ENCODE measurements at places on chromosomes 3 and 15. TPM values are rescaled to one million over a fixed set of nuclear protein-coding genes. Genes with fewer than 3 reads are reported as not detected.

DNA sequence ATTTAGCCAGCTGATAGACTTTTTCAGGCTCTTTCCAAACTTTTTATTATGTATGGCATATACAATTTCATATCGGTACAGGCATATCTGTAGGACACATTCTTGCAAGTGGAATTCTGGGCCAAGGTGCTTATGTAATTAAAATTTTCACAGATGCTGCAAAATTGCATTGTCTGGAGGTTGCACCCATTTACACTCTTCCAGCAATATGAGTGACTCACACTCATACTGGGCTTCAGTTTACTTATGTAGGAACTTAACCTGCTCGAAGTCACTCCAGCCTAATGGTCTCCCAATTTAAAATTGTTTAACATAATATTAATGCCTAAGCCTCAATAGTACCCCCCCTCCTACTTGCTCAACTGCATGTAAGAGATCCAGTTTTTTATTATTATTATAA is 11.2 kb upstream of the SEC62 start:
- DNase-seq: no peak

DNA sequence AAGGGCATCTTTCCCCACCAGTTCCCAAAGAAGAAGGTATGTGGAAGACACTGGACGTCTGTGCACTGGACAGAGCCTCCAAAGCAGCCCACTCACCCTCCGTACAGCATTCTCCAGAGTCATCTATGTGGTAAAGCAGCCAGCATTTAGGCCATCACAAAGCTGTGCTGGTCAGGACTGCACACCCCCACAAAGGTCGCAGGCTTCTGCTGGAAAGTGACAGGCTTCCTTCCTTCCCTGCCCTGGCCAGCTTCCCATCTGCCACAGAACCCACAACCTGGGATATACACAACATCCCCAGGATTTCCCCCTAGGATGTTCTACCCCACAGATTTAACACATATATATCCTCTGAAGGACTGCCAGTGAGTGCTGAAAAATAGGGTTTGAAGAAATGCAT is 64.6 kb upstream of the GALNT15 start:
- no peak for DNase-seq

- no peak for DNase-seq
These were observed 11.6 kb upstream of the AEN start for GRCh38 chr15:88609344-88610090.

DNA sequence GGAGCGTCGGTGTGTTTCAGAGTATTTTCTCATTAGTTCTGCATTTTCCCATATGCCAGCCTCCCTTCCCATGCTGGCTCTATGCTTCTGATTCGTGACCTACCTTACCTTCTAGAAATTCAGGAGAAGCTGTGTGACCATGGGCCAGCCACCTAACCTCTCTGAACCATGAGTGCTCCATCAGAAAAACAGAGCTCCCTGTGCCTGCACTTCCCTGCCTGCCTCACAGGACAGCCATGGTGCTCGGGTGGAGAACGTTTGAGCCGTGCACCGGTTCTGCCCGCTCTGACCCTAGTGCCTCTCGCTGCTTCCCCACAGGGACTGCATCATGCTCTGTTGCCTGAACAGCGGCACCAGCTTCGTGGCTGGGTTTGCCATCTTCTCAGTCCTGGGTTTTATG is 74.5 kb upstream of the SLC6A1 start:
- no peak for DNase-seq

- peak; percentile 29 for DNase-seq
These were observed 33.2 kb downstream of the BMF start for GRCh38 chr15:40075298-40076044.

GRCh38 chr3:151016478-151016795 is 43.9 kb upstream of the CLRN1 start:
- DNase-seq: no peak

- DNase-seq: no peak
These were observed 12.7 kb downstream of the CCNL1 start for GRCh38 chr3:157147099-157147803.

- DNase-seq: no peak
These were observed 122.4 kb upstream of the IL12A start for GRCh38 chr3:159866201-159866746.

- no peak for DNase-seq
These were observed 733.7 kb upstream of the CFAP20DC start for GRCh38 chr3:59783468-59783988.

DNA sequence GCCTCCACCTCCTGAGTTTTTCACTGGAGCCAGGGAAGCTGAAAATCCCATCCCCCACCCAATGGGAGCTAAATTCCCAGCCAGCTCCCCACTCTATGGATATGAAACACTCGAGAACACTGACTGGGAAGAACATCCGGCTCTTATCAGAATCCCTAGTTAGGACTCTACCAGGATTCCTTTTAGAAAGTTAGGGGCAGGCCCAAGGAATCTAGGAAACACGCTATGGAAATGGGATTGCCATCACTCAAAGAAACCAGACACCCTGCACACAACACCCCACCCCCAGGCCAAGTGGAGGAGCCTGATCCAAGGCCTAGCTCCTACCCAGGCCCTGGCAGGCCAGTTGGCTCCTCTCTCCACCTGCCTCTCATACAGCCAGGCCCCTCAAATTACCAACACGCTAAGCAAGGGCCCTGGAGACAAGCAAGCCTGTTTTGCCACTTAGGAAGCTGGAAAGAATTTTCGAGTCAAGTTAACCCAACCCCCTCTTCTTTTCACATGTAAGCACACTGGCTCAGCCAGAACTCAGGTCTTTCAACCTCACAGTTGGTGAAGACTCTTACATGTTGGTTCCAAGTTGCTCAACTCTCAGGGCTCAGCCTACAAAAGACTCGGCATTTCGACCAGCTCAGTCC is 75.5 kb downstream of the RBPMS2 start:
- no peak for DNase-seq

The GABRB3 gene
- total RNA-seq: not detected

The DGKG gene
- 20.3 TPM for total RNA-seq

The SEMA6D gene
- total RNA-seq: 0.35 TPM

The AP3B2 gene
- total RNA-seq: not detected

The RBP2 gene
- not detected for total RNA-seq

The GOLGA8J gene
- total RNA-seq: not detected
